Vein endothelial cell (primary cell): ENCODE measurements at places on chromosomes 3 and 15. TPM values are rescaled to one million over a fixed set of nuclear protein-coding genes. Genes with fewer than 3 reads are reported as not detected.

CPLX3 gene
- not detected in 2 replicates for total RNA-seq

CEMIP gene
- 0.19 and 0.33 TPM in 2 replicates for total RNA-seq

MAPK6 gene
- total RNA-seq, result 36.6 and 54.3 TPM in 2 replicates

ZKSCAN7 gene
- total RNA-seq, result 1.4 and 1.6 TPM in 2 replicates

CD276 gene
- total RNA-seq, result 81.1 and 95.7 TPM in 2 replicates

SPINK8 gene
- not detected in 2 replicates for total RNA-seq

PATL2 gene
- under 0.01 and 0.29 TPM in 2 replicates for total RNA-seq

CRYGS gene
- total RNA-seq, result 1.3 TPM in 2 replicates

THRB gene
- total RNA-seq, result 0.19 and 0.33 TPM in 2 replicates

B3GNT5 gene
- 21.6 and 28.3 TPM in 2 replicates for total RNA-seq

SLC22A14 gene
- 0.10 TPM in 1 of 2 replicates, not detected in the other for total RNA-seq

REC114 gene
- total RNA-seq, result not detected in 2 replicates

LRRIQ4 gene
- under 0.01 and 0.19 TPM in 2 replicates for total RNA-seq

CATSPER2 gene
- 0.48 and 1.6 TPM in 2 replicates for total RNA-seq

GOLGA6A gene
- total RNA-seq, result not detected in 2 replicates

FOXL2 gene
- under 0.01 and 0.10 TPM in 2 replicates for total RNA-seq
